Myocyte (in vitro differentiated cells): ENCODE measurements at places on chromosomes 1 and 21. TPM values are rescaled to one million over a fixed set of nuclear protein-coding genes. Genes with fewer than 3 reads are reported as not detected.

Gene AGBL4
- not detected in 2 replicates for total RNA-seq

Gene OR2L3
- not detected in 2 replicates for total RNA-seq

GRCh38 chr1:35030756-35031446, 844 bp downstream of the ZMYM6 start:
- DNase-seq = peak; percentile 47

GRCh38 chr1:151060657-151061421, 642 bp downstream of the MLLT11 start:
- DNase-seq = peak; percentile 59

GRCh38 chr21:46205766-46206162, 21.5 kb upstream of the SPATC1L start:
- DNase-seq = no peak

Gene PRAMEF33
- not detected in 2 replicates for total RNA-seq
